Kidney (tissue), 22 donors: ENCODE measurements at places on chromosomes 2 and 18.

DNA sequence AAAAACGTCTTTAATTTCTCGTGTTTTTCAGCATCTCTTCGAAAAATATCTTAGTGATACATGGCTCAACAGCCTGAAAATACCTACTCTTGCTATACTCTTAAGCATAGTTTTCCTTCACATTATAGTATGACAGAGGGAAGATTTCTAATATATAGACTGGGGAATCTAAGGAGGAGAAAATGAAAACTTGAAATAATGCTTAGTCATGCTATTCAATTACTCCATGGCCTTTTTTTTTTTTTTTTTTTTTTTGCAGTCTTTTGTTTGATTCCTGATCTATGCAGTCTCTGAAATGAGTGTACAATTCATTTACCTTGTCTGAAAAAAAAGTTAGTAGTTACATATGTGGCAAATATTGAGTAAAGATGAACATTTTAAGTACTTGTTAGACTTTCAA, 337.8 kb downstream of the ARHGAP15 start:
- DNase-seq = no peak

GRCh38 chr2:40164736-40165508, 287.0 kb downstream of the SLC8A1 start:
- no peak for DNase-seq

GRCh38 chr2:183371545-183371944, 247.3 kb downstream of the NUP35 start:
- no peak for DNase-seq

DNA sequence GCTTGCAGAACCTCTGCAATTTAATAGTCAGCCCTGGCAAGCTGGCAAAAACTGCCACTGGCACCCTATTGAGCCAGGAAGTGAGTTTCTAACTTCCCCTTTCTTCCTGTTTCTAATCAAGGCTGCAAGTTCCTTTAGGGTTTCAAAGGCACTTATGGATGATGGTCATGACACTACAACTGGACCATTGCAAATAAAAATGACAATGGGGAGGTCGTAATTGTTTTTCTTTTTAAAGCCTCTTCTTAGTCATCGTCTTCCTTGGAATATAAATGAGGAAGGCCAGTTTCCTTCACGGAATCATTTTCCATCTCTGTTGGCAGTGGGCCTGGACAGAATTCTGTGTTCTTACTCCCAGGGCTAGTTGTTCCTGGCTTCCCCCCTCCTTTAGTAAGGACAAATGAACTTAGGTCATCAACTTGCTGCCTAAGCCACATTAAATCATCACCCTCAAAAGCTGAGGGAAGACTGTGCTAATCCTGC, 35.8 kb downstream of the SH3RF3 start:
- DNase-seq = no peak

DNA sequence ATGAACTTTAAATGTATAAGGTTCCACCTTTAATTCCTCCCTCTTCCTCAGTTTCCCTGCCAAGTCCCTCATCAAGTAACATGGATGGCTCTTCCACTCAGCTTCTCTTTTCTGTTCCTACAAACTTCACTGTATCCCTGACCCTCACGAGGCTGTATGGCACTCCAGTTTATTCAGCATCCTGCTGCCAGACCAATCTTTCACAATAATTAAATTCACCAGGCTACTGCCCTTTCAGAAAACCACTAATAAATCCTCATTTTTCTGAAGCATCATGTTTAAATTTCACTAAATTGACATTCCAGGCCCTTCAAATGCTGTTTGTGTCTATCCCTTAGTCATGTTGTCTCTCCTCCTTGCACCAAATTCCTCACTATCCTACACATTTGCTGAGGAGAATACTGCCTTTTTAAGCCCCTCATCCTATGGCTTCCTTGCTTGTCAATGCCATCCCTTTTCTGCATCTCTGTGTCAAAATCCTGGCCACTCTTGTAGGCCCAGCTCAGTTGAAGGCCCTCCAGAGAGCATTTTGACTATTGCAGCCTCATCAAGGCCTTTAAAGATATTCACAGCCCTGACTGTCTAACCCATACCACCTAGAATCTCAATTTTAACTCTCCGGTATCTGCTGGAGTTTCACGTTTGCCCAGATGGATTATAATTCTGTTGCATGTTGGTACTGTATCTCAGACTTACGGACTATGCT, 22.8 kb upstream of the ASNSD1 start:
- DNase-seq = no peak

- DNase-seq = peak; percentile 32
Measured at GRCh38 chr2:196453613-196454047, 185.9 kb upstream of the CCDC150 start.

GRCh38 chr2:138493334-138493733, 8.2 kb upstream of the SPOPL start:
- DNase-seq = no peak

- DNase-seq = no peak
Measured at GRCh38 chr18:33818145-33818544, 240.1 kb downstream of the ASXL3 start.

DNA sequence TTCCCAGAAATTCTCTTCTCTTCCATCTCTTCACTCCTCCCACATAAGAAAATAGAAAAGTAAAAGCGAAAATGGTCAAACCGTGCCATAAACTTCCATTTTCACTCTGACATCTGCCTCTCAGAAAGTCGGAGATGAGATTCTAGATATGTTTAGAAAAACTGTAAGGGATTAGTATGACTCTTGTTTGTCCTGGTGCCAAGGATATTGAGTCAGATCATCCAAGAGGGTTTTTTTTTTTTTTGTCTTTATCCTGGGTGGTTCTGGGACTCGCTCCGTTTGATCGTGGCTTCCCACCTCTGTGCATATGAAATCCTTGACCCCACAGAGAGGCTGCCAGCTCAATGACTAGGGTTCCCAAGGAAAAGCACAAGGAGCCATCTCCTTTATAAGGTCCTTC, 17.3 kb downstream of the EN1 start:
- DNase-seq = no peak

DNA sequence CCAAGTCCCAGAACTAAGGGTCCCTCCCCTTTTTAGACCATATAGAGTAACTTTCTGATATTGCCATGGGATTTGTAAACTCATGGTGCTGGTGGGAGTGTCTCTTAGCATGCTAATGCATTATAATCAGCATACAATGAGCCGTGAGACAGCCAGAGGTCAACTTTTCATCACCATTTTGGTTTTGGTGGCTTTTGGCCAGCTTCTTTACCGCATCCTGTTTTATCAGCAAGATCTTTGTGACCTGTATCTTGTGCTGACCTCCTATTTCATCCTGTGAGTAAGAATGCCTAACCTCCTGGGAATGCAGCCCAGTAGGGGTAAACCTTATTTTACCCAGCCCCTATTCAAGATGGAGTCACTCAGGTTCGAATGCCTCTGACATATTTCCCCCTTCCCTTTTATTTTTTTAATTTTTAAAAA, 148.2 kb downstream of the PHLPP1 start:
- no peak for DNase-seq

GRCh38 chr2:181326661-181327060, 130.5 kb upstream of the ITGA4 start:
- no peak for DNase-seq

DNA sequence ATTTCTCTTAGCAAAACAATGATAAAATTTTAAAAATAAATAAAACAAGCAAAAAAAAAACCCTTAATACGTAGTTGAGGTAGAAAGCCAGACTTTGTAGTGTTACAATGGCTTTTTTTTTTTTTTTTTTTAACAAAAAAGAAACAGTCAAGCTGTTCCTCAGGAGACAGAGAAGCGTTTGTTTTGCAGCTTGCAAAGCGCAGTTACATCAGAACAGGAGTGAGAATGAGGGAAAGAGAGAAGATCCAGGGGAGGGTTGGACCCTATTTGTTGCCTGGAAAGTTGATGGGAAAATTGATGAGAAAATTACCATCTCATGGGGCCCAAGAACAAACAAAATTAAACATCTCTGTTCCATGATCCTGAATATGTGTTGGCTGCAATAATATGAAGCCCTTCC, 146.5 kb downstream of the NETO1 start:
- DNase-seq = no peak

GRCh38 chr2:74585406-74586185, 31.1 kb downstream of the DOK1 start:
- DNase-seq = peak; percentile 8

DNA sequence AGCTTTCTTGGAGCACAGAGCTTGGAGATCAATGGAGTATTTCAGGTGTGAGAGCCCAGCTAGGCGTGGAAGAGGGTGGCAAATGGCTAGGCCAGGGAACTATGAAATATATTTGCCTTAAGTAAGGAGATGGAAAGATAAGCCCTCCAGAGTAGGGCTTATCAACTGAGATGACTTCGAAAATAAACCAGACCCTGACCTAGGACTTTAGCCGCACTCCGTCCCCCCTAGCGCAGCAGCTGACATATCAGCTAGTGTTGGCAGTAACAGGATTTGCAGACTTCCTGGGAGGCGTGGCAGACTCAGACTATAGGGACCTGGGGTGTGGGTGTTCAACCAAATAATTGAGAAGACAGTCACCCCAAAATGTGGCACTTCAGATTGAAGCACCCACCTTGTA, 127.7 kb upstream of the EPAS1 start:
- no peak for DNase-seq

DNA sequence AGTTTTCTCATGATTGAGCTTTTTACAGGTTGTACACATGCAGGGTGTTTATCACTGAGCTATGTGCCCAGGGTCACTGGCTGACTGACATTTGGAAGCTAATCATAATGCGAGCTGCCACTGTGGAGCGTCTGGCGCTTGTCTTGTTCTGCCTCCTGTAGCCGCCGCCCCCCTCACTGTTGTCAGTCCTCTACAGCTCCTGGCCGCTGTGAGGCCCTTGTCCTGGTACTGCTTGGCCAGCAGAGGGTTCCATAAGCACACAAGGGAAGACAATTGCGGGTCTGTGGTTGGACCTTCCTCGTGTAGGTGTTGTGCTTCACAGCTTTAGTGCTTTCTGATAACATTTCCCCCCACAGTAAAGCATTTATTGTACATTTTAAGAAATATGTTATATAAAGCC, 105.6 kb upstream of the LDLRAD4 start:
- peak; percentile 88 for DNase-seq

DNA sequence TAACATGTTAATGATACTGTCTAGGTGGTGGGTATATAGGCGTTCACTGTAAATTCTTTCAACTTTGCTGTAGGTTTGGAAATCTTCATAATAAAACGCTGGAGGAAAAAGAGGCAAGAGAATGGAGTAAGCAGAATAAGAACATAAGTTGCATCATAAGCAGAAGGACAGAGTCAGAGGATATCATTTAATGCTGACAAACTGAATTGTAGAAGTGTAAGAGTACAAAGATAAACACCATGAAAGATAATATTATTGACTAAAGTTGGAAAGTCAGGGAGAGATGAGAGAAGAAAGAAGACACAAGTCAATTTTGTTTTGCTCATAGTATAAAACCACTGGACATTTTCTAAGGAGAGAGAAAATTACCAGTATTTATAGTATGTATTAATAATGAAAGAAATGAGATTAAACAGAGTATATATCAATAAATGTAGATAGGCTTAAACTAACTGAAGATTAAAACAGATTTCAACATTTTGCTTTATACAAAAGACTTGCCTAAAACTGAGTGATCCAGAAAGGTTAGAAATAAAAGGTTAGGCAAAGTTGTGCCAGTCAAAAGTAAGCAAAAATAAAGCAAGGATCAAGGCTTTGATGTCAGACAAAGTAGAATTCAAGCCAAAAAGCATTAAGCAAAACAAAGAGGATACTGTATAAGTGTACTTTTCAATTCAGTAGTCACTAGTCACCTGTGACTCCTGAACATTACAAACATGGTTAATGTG, 42.4 kb upstream of the VIT start:
- DNase-seq = no peak

DNA sequence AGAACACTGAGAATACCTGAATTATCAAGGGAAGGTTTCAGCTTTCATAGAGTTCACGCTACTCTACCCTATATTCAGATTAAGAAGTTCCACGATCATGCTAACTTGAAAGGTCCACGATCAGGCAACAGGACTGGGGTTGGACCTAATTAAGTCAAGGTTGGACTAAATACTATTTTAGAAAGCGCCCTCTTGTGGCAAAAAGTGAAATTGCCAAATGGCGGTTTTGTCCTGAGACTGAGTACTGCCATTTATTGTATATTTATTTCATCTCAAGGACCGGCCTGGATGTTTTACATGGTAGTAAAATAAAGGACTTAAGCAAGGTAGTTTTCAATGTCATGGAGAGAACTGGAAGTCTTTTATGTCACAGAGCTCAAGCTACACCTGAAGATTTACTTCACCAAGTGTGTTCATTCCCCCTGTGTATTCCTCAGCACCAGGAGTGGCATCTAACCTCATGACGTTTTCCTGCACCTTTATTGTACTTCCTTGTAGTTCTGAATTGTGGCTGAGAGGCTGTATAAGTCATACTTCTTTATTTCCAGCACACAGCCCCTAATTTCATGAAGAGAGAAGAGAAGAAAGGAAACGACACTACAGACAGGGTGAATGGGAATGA, 56.8 kb downstream of the SRD5A2 start:
- DNase-seq = no peak

DNA sequence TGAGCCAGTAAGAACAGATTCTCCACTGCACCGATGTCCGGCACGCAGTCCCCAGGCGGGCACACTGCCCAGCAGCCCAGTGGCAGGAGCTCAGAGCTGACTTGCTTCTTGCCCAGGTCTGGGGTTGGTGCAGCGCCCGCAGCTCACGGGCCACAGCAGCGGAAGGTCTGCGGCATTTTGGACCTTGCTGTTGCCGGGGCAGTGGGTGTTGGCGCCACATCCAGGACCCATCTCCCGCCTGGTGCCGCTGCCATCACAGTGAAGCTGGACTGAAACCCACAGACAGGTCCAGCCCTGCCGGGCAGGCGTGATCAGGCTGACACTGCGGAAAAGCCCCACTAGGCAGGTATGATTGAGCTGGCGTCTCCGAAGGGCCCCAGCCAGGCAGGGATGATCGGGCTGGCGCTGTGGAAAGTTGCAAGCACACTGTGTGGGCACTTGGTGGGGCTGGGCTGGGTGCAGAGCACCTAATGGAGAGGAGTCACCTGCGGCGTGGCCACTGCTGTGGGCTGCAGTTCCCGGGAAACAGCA, 75.5 kb downstream of the SLC66A2 start:
- DNase-seq = no peak

DNA sequence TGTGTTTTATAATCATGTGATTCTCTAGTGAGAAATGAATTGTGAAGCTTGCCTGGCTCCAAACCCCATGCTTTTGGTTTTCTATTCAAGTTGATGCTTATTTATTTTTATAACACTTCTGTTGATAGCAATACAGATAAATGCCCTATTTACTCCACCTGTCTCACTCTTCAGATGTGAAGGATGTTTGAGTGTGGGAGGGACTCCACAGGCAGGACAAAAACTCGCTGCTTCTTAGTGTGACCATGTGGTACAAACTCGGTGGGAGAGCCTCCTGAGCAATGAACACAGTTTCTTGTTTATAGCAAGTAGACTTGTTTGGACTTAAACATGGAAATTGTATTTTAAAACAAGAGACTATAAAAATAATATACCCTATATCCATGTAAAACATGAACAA, 219.7 kb downstream of the GULP1 start:
- DNase-seq = no peak

GRCh38 chr2:6069381-6069780, 377.2 kb downstream of the SOX11 start:
- DNase-seq = peak; percentile 23
